Sciatic nerve (tissue), 2 donors: ENCODE measurements at places on chromosomes 2 and 18.

- no peak for DNase-seq
Measured at GRCh38 chr18:44834867-44835469, 154.3 kb downstream of the SETBP1 start.

DNA sequence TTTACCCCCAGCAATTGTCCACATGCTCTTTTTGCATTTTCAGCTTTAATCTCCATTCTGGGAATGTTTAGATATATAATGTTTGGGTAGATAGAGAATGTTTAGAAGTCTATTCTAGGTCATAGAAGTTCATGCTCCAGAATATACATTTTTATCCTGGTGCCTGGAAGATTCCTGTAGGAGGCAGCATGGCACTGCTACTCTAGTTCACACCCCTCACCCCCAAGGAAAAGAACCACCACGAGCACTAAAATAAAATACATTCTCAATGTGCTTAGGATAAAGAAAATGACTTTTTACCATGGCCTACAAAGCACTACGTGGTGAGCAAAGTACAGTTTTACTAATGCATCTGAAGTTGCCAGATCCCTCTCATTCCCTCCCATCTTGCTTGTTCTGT lies 53.8 kb downstream of the MYO1B start:
- no peak for DNase-seq

GRCh38 chr18:79988071-79988450 lies 302 bp downstream of the TXNL4A start:
- DNase-seq: peak; percentile 79

- no peak for DNase-seq
Measured at GRCh38 chr18:35573531-35573930, 8.0 kb upstream of the GALNT1 start.

- no peak for DNase-seq
Measured at GRCh38 chr2:19231625-19232024, 126.8 kb downstream of the OSR1 start.
